Neural crest cell (in vitro differentiated cells): ENCODE measurements at places on chromosomes 12 and 14. TPM values are rescaled to one million over a fixed set of nuclear protein-coding genes. Genes with fewer than 3 reads are reported as not detected.

GRCh38 chr12:110813285-110813684, 33.5 kb upstream of the CCDC63 start:
- no peak overlapping the region for H3K27ac ChIP-seq
- DNase-seq: no peak
- H3K27me3 ChIP-seq: peaks cover 51% of the 10 kb centered on the region
- H3K4me3 ChIP-seq: no peak overlapping the region

IL23A gene
- 0.23 TPM in 1 of 2 replicates, not detected in the other for total RNA-seq

DNA sequence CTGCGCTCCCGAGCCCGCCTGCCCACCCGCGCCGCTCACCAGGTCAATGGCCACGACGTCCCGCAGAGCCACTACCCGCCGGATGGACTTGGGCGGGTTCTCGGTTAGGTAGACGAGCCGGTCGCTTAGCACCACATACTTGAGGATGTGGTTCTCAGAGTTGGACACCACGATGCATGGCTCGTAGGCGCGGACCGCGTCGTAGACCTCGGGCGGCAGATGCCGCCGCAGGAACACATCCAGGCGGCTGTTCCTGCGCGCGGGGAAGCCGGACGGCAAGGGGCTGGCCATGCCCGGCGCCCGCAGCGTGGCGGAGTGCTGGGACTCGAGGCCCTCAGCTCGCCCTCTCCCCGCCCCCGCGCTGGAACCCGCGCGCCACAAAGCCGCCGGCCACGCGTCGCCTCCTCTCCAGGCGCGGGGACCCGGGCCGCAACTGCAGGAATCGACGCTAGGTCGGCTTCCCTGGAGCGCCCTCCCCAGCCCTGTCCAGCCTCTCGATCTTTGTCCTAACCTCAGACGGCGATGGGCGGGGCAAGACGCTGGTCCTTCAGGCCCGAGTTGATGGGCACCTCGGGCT, at the start of gene C12orf56:
Gene C12orf56 (minus strand): TSS at position 484 of the 577 bp plus-strand sequence. CDS start 193 bp downstream, at position 291.
- no peaks in the 10 kb centered on the region for H3K4me1 ChIP-seq
- DNase-seq: peak; percentile 11
- H3K4me3 ChIP-seq: peak within 1 kb of the TSS; percentile 51
- H3K27ac ChIP-seq: no peak within 1 kb of the TSS

DNA sequence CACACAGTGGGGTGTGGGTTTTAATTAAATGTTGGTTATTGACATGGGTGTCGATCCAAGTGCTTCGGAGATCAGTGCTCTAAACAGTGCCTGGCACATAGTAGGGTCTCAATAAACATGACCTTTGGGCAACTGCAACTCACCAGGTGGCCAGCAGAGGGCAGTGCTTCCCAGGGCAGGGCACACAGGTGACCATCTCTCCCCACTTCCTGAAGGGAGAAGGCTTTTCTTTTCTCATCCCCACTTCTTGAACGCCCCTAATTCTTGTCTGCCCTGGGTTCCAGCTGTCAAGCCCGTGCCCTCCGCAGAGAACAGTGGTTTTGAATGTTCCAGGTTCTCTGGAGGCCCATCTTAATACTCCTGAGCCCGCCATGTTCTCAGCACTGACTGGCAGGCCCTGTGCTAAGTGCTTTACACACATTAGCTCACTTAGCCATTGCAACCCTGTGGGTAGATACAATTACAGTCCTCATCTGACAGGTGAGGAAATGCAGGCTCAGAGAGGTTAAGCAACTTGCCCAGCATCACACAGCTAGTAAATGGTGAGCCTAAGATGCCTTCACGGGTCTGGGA, 16.3 kb downstream of the RAPGEF3 start:
- no peak overlapping the region for H3K4me3 ChIP-seq
- H3K27me3 ChIP-seq: peaks cover 13% of the 10 kb centered on the region
- peak; percentile 53 for DNase-seq
- H3K27ac ChIP-seq: no peak overlapping the region

DNA sequence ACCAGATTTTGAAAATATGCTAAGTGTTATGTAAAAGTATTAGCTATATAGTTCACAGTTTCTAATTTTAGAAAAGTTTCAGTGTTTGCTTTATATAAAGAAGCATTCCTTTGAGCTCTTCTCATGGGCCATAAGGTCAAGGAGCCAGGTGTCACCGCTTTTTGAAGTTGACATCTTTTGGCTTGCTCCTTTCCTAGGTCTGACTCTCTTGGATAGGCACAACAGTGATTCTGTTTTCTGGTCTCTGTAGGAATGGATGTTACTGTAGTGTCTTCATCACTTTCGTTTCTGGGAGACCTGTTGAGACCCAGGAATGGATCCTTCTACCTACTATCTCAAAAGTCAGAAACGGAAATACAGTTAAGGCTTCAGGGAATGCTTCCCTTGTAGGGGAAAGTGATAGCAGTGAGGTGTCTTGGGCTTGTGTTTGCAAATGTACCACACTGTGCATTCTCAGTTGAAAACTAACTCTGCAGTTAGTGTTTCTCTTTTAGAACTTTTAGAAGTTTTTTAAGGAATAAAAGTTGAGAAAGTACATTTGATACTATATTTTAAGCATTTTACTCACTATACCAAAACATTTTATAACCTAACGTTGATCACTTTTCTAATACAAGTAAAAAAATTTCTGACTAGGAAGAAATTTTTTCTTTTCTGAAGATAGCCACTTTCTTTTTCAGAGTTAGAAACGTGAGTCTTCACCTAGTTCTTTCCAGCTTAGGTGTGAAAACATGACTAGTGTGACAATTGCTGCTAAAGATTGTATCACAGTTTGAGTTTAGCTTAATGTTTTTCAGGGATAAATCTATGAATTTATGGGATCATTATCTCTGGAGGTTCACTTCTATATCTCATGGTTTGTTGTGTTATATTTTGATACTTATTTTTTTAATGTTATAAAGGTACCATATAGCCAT, 20.8 kb downstream of the VRK1 start:
- H3K4me1 ChIP-seq: peaks cover 11% of the 10 kb centered on the region
- peaks cover 7% of the 10 kb centered on the region for H3K36me3 ChIP-seq
- no peaks in the 10 kb centered on the region for H3K27me3 ChIP-seq
- DNase-seq: no peak
- no peak overlapping the region for H3K27ac ChIP-seq

DDHD1 gene
- 17.9 and 18.0 TPM in 2 replicates for total RNA-seq

PPM1A gene
- total RNA-seq: 30.9 and 35.5 TPM in 2 replicates

GRCh38 chr12:91205811-91206210, 23.2 kb upstream of the DCN start:
- no peaks in the 10 kb centered on the region for H3K36me3 ChIP-seq
- H3K4me1 ChIP-seq: peaks cover 10% of the 10 kb centered on the region
- DNase-seq: no peak
- H3K27me3 ChIP-seq: no peaks in the 10 kb centered on the region
- H3K27ac ChIP-seq: no peak overlapping the region
- H3K4me3 ChIP-seq: no peak overlapping the region

GPD1 gene
- total RNA-seq: 0.16 and 0.49 TPM in 2 replicates

DNA sequence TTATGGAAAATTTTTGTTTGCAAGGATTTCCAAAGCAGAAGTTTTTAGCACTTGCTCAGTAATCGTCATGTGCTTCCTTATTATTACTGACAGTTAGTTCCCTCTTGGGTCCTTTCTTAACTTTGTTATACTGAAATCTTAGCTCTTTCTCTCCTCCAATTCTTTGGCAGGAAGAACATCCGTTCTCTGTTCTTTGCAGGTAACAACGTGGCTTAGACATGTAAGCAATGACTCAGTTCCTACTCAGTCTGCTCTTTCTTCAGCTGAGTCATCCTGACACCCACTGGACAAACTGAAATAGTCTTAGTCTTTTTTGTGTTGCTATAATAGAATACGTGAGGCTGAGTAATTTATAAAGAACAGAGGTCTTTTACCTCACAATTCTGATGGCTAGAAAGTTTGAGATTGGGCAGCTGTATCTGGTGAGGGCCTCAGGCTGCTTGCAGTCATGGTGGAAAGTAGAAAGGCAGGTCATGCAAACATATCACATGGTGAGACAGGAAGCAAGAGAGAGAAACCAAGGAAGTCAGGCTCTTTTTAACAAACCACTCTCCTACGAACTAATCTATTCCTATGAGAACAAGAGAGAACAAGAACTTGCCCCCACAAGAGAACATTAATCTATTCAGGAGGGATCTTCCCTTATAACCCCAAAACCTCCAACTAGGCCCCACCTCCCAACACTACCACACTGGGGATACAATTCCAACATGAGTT, 49.2 kb downstream of the TESPA1 start:
- peaks cover 8% of the 10 kb centered on the region for H3K36me3 ChIP-seq
- no peak for DNase-seq
- no peak overlapping the region for H3K4me3 ChIP-seq
- H3K4me1 ChIP-seq: no peaks in the 10 kb centered on the region
- no peaks in the 10 kb centered on the region for H3K27me3 ChIP-seq
- no peak overlapping the region for H3K27ac ChIP-seq

DNA sequence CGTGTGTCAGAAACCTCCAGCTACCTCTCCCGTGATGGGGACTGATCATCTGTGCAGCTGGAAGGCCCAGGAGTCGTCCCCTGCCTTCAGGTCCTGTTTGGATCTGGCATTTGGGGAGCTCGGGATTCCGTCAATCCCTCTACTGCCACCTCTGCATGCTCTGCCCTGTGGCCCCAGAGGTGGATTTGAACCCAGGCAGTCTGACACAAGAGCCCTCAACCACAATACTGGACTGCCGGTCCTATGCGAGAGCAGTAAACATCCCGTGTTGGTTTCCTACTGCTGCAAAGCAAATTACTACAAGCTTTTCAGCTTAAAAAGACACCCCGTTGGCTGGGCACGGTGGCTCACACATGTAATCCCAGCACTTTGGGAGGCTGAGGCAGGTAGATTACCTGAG, 121.9 kb upstream of the FKBP4 start:
- H3K27me3 ChIP-seq: no peaks in the 10 kb centered on the region
- no peak overlapping the region for H3K4me3 ChIP-seq
- no peak for DNase-seq
- H3K27ac ChIP-seq: no peak overlapping the region

FITM1 gene
- 0.42 and 0.66 TPM in 2 replicates for total RNA-seq

OR6C6 gene
- not detected in 2 replicates for total RNA-seq

GRCh38 chr12:128715485-128715884, 108.3 kb downstream of the SLC15A4 start:
- no peak for DNase-seq
- H3K4me1 ChIP-seq: peaks cover 5% of the 10 kb centered on the region
- no peak overlapping the region for H3K4me3 ChIP-seq
- peaks cover 2% of the 10 kb centered on the region for H3K27me3 ChIP-seq
- no peak overlapping the region for H3K27ac ChIP-seq

- DNase-seq: no peak
- no peaks in the 10 kb centered on the region for H3K27me3 ChIP-seq
- H3K4me3 ChIP-seq: no peak overlapping the region
Observed at GRCh38 chr12:117486840-117487659, 125.6 kb upstream of the NOS1 start.

- H3K4me3 ChIP-seq: no peak overlapping the region
- no peak for DNase-seq
- no peak overlapping the region for H3K27ac ChIP-seq
- H3K27me3 ChIP-seq: peaks cover 38% of the 10 kb centered on the region
Observed at GRCh38 chr14:22434030-22434429, 155.0 kb downstream of the DAD1 start.

GRCh38 chr14:55122440-55122986, 6.5 kb upstream of the LGALS3 start:
- no peaks in the 10 kb centered on the region for H3K36me3 ChIP-seq
- no peak overlapping the region for H3K27ac ChIP-seq
- DNase-seq: no peak
- H3K4me1 ChIP-seq: peaks cover 14% of the 10 kb centered on the region

SSTR1 gene
- not detected in 2 replicates for total RNA-seq

MSI1 gene
- 224 and 229 TPM in 2 replicates for total RNA-seq

- DNase-seq: no peak
- peak overlapping the region; percentile 98 for H3K4me3 ChIP-seq
- H3K4me1 ChIP-seq: peaks cover 75% of the 10 kb centered on the region
Observed at GRCh38 chr12:12718381-12718759, 1.2 kb downstream of the CDKN1B start.

DNA sequence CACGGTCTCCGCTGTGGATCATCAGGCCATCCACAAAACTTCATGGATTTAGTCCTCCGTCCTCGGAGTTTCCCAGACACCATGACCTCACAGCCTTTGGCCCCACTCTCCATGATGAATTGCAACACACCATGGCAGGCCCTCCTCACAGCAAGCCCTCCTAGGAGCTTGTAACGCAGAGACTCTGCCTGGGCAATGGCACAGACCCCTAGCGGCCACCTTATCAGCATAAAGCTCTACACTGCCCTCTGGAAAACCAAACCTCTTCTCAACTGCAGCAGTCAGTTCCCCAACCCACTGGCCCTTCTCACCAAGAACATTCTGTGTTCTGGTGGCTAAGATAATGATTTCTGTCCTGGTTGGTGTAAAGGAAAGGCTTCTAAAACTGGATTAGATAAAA, 238.4 kb upstream of the USP15 start:
- H3K27me3 ChIP-seq: no peaks in the 10 kb centered on the region
- no peaks in the 10 kb centered on the region for H3K36me3 ChIP-seq
- DNase-seq: no peak

DNA sequence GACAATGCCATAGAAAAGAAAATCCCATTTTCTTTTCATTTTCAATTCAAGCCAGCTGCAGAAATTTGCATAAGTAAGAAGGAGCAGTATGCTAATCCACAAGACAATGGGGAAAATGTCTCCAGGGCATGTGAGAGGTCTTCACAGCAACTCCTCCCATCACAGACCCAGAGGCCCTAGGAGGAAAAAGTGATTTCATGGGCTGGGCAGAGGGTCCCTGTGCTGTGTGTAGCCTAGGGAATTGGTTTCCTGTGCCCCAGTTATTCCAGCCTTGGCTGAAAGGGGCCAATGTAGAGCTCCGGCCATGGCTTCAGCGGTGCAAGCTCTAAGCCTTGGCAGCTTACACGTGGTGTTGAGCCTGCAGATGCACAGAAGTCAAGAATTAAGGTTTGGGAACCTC, 211.4 kb downstream of the CCDC59 start:
- no peak overlapping the region for H3K27ac ChIP-seq
- no peaks in the 10 kb centered on the region for H3K4me1 ChIP-seq
- DNase-seq: no peak
- H3K27me3 ChIP-seq: no peaks in the 10 kb centered on the region
- no peak overlapping the region for H3K4me3 ChIP-seq
- H3K36me3 ChIP-seq: no peaks in the 10 kb centered on the region

GRCh38 chr12:107152315-107152714, 59.0 kb upstream of the CRY1 start:
- no peaks in the 10 kb centered on the region for H3K4me1 ChIP-seq
- no peak overlapping the region for H3K27ac ChIP-seq
- no peak for DNase-seq
- peaks cover 2% of the 10 kb centered on the region for H3K27me3 ChIP-seq
- H3K36me3 ChIP-seq: no peaks in the 10 kb centered on the region

- H3K27me3 ChIP-seq: peaks cover 82% of the 10 kb centered on the region
- peak; percentile 10 for DNase-seq
- H3K4me1 ChIP-seq: peaks cover 13% of the 10 kb centered on the region
- H3K36me3 ChIP-seq: no peaks in the 10 kb centered on the region
- H3K4me3 ChIP-seq: peak overlapping the region; percentile 78
Observed at GRCh38 chr12:52691076-52691840, 11.1 kb upstream of the KRT1 start.

DNA sequence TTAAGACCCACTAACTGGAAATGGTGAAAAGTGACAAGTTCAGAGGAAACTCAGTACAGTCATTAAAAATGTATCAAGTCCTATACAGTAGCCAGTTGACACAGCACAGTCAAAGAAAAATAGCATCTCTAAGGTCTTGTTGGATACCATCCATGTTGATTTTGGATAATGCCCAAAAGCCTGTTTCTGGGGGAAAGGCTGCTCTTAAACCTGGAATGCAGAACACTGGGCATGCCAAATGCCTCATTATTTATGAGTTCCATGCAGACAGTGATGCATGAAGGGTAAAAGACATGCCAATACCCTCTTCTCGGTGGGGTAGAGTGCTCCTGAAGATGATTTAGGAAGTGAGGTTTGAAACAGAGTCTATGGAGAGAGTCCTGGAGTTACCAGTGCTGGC, 29.6 kb downstream of the KCNK13 start:
- no peak overlapping the region for H3K4me3 ChIP-seq
- H3K36me3 ChIP-seq: no peaks in the 10 kb centered on the region
- H3K27me3 ChIP-seq: peaks cover 17% of the 10 kb centered on the region
- no peak overlapping the region for H3K27ac ChIP-seq
